ENCODE measurements at places on chromosomes 3 and 15.

DNA sequence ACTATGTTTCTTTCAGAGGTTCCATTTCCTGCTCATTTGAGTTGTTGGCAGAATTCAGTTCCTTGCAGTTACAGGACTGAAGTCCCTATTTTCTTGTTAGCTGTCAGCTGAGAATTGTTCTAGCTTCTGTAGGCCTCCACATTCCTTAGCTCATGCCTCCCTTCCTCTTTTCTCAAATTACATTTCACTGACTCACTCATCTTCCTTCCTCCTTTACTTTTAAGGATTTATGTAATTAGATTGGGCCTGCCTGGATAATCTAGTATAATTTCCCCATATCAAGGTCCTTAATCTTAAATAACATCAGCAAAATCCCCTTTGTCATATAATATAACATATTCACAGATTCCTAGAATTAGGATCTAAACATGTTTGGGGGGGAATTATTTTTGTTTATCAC is 40.6 kb upstream of the RBMS3 start:
- DNase-seq = no peak

DNA sequence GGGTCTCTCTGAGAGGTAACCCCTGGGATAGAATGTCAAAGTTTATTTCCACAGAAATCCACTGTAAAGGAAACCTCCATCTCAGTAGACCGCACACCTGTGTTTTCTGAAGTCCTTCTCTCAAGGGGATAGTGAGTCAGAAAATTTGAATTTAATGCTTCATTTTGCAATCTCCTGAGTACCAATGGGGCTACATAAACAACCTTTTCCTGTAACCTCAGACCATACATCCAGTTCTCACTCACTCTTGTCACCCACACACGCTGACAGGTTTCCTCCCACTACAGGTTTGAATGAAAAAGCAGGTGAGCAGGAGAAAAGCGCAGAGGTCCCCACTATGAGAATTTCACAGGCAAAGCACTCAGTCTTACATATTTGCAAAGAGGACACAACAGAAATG is 165.3 kb upstream of the MCTP2 start:
- no peak for DNase-seq

DNA sequence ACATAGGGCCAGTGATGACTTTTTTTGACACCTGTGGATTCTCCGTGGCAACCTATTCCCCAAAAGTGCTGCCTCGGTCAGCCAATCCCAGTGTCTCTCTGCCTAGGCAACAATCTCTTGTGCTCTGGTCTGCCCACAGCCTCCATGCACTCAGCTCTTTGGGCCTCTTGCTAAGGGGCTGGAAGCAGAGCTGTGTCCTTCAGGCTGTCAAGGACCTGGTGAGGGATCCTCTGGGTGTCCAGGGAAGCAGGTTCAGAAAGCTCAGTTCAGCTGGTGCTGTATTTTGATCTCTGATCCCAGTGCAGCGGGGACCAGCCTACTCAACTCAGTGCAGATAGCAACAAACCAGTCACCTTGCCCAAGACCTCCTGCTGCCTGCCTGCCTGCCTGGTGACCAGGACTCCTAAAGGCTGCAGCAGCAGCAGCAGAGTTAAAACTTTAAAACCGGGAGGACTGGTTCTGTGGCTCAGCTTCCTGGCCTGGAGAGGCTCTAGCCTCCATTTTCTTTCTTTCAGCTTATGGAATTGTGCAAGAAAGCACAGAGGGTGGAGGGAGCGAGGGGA is 6.2 kb downstream of the PAK6 start:
- DNase-seq = no peak

- no peak for DNase-seq
Measured at GRCh38 chr15:81747482-81747881, 298.3 kb downstream of the MEX3B start.

DNA sequence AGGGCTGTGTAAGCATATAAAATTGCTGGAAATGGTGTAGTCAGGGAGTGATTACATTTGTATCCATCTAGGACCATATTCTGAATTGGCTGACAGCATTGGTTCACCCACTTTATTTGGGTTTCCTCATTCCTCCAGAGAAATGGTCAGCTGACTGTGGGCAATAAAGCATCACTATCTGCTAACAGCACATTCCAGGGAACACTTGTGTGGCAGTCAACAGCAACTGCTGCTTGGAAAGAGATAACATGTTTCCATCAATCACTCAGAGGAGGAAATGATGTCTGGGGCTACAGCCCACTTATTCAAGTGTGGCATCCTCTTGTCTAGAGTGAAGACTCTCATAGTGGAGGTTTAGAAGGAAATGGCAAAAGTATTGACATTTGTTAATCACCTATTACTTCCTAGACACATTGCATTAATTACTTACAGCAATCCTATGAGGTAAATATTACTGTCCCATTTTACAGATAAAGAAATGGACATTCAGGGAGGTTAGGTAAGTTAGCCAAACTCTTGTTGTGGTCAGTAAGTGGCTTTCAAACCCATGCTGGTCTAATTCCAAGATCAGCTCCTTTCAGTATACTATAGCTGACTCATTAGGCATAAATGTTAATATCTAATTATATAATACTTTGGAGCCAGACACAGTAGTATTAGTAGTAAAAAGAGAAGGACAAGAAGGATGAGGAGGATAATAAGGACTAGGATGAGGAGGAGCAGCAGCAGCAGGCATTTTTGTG is 247.8 kb downstream of the ALCAM start:
- DNase-seq = no peak

- no peak for DNase-seq
Measured at GRCh38 chr3:24367664-24368264, 126.9 kb downstream of the THRB start.

- DNase-seq = no peak
Measured at GRCh38 chr3:32733631-32734229, 48.7 kb downstream of the CNOT10 start.

GRCh38 chr3:189673535-189673934 is 42.3 kb downstream of the TP63 start:
- no peak for DNase-seq

GRCh38 chr15:67110361-67110781 is 45.0 kb downstream of the SMAD3 start:
- no peak for DNase-seq

DNA sequence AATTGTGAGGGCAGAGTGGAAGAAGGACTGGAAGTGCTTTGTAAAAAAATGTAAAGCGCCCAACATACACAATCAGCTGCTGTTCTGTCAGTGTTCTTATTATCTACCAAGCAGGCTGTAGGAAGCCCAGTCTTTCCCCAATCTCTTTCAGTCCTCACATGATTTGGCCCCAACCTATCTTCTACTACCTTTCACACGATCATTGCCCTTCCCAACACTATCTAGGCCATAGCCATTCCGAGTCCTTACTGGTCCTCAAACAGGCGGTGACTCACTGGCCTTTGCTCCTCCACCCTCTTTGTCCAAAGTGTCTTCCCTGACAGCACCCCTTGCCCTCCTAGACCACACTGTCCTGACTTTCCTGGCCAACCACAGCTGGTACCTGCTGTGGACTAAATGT is 861 bp upstream of the RFT1 start:
- DNase-seq = no peak

DNA sequence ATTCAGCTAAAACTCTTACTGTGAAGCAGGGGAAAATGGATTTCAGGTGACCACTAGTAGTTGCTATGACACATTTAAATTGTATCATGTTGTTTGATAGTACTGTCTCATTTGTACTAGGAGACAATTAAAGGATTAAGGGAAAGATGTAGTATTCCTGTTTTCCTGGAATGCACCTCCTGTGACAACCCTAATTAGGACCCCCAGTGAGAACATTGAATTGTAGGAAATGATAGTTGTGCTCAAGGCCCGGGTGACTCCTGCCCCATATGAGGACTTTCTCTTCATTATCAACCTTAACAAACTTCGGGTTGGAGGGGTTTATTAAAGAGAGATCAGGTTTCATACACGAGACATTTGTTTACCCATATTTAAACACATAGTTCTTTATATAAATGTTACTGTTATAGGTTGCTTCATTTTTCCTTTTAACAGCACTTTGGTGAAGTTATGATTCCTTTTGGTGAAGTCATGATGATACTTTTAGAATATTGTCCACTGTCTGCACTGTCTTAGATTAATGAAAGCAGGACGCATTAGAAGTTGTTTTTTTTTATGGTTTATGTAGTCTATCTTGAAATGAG is 392.6 kb upstream of the NAALADL2 start:
- DNase-seq = no peak

GRCh38 chr15:69719527-69720240 is 267.1 kb downstream of the RPLP1 start:
- no peak for DNase-seq

DNA sequence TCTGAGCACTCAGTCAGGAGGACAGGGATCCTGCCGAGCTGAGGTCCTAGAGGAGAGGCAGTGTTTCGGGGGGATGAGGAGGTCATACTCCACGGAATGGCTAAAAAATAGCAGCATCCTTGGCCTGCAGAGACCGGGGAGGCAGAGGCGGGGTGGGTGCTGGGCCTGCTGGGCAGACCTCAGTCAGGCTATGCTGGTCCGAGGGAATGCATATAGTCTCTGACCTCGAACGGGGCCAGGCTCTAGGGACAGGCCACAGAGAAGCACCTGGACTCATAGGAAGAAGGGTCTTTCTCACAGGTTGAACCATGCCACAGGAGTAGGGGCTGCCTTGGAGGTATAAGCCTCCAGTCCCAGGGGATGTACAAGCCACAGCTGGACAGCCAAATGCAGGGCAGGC is 14.0 kb upstream of the SKIC8 start:
- no peak for DNase-seq

DNA sequence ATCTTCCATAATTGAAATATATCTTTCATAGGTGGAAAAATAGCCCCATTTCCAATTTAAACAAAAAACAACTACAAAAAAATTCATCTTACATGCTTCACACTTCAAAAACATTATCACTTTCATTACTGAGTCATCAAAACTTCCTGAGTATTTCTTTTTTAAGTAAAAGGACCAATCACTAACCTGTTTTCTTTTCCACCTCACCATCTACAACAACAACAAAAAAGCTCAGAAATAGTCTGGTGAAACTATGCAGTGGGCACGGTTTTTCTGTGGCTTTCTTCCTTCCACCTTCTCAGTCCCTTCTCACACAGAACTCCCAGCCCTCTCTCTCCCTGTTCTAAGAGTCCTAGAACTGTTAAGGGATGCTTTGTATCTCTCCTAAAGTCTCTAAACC is 20.3 kb upstream of the TNIK start:
- no peak for DNase-seq
